Stimulated activated CD8-positive, alpha-beta memory T cell treated with anti-CD3 and anti-CD28 coated beads, Interleukin-2, amount 100 ng/mL, for 1 hour (primary cell): ENCODE measurements at places on chromosomes 11 and 22.

- no peak for DNase-seq
These were observed 2.1 kb downstream of the ADM start for GRCh38 chr11:10307022-10307399.

- no peak for DNase-seq
These were observed 25.4 kb downstream of the APIP start for GRCh38 chr11:34890812-34891211.

DNA sequence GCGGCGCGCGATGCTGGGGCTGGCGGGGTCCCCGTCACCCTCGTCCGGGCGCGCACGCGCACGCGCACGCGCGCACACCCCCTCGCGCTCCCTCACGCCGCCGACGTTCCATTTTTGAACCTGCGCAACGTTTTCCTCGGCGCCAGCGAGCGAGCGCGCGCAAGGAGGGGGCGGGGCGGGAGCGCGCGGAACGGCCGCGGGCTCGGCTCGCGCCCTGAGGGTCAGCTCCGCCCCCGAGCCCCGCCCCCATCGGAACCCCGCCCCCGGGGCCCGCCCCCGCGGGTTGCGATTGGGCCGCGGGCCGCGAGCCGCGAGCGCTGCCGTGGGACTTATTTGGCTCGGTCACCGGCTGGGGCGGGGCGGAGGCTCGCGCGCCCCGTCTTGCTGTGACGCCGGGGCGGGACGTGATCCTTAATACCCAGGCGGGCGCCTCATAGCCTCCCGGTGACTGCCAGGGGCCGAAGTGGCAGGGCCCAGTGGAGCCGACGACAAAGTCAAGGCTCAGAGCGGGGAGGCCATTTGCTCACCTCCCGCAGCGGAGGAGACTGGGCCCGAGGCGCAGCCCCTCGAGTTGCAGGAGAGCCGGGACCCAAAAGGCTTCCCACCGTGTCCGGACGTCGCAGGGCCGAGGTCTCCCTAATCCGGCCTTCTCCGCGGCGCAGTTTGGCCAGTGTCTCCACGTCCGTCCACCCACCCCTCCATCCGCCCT, at the start of gene CBX7:
CBX7 (minus strand) TSS at position 170 of the 709 bp plus-strand sequence. CDS start 236 bp downstream, outside the sequence.
- DNase-seq: peak; percentile 83

GRCh38 chr22:38317995-38318715, 922 bp upstream of the CSNK1E start:
- DNase-seq: no peak

DNA sequence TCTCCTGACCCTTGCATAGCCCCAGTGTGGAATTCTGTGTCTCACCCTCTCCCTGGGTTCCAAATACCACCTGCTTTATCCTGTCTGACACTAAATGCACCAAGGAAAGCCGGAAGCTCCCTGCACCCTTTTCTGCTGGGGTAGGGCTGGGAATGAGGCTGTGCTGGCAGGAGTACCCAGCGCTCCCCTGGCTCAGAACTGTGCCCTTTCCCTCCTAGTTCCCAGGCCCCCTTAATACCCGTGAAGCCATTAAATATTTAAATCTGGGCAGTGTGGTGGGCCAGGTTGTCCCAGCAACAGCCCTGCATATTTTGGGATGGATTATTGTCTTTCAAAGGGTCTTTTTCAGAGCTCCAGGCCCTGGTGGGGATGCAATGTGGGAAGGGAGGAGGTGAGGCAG, 63.0 kb downstream of the TP53I11 start:
- DNase-seq: no peak

GRCh38 chr11:11215944-11216343, 137.1 kb downstream of the CSNK2A3 start:
- DNase-seq: no peak

DNA sequence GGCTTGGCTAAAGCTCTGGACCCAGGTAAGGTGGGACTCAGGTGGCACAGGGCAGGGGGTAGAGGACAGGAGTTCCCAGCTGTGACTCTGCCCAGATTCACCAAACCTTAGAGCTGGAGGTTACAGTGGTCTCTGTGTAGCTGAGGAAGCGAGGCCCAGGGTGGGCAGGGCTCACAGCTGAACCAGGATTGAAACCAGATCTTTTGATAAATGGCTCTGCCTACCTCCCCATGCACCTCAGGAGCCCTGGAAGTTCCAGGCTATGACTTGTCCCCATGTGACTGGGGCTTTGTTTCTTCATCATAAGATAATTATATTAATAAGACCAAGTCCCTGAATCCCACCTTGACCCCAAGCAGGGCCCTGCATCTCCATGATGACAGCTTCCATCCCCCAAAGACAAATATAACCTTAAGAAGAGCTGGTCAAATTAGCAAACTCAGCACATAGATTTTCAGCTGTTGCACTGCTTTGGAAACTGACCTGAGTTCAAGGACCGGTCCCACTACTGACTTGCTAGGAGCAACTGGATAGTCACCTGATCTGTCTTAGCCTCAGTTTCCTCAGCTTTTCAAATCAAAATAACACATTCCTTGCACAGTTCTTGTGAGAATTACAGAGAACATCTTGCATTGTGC, 21.3 kb upstream of the TSKU start:
- no peak for DNase-seq

DNA sequence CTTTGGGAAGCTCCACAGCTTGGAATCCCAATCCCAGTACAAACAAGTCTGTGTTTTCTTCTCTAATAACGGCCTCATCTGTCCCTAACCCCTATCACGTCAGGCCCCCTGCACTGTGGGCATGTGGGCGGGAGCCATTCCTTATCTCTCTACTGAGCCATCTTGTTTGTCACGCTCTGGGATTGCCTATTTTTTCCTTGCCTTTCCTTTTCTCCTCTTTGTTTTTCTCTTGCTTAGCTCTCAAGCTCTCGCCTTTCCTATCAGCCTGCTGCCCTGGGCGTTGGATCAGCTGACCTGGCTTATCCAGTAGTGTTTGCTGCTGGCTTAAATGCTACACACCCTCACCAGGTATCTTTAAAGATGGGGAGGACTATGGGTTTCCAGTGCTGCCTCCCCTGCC, 35.8 kb downstream of the ARHGAP1 start:
- DNase-seq: no peak

DNA sequence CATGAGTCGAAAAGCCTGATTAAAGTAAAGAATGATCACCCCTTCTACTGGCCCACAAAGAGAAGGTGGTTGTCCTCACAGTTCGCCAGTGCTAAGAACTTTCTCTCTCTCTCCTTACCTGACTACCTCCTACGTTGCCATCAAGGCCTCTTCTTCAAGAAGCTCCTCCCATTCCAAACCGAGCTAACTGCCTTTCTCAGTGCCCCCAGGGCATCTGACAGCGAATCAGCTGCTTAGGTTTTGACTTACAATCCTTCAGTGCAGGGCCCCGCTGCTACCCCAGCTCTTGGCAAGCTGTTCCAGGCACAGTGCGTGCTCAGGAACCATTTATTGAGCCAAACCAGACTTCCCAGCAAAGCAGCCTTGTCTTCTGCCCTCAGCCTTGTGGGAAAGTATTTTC, 5.8 kb downstream of the VSTM5 start:
- no peak for DNase-seq

DNA sequence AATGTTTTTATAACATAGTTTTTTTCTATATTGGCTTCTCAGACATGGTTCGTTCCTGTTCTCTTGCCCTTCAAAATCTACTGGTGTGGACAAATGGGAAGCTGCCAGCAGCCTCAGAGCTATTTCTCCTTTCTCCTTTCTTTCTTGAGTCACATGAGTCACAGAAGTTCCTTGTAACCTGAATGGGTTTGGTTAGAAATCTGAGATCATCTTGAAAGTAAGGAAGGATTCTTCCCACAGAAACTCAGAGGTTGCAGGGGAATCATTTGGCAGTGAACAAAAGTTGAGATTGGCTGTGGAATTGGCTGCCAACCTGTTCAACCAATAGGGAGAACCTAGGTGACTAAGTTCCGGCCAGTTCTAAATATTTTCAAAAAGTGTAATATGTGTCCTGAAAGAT, 12.5 kb downstream of the PLET1 start:
- no peak for DNase-seq

DNA sequence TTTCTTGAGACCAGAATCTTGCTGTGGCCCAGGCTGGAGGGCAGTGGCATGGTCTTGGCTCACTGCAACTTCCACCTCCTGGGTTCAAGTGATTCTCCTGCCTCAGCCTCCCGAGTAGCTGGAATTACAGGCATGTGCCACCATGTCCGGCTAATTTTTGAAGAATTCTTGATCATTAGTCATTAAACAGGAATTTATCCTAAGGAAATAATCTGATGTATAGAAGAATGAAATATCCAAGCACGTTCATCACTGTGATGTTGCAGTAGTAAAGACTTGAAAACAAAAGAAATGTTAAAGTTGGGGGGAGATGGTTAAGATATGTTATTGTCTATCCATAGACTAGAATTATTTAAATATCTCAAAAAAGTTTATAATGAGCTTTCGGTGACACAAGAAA, 23.6 kb downstream of the CBL start:
- DNase-seq: no peak

DNA sequence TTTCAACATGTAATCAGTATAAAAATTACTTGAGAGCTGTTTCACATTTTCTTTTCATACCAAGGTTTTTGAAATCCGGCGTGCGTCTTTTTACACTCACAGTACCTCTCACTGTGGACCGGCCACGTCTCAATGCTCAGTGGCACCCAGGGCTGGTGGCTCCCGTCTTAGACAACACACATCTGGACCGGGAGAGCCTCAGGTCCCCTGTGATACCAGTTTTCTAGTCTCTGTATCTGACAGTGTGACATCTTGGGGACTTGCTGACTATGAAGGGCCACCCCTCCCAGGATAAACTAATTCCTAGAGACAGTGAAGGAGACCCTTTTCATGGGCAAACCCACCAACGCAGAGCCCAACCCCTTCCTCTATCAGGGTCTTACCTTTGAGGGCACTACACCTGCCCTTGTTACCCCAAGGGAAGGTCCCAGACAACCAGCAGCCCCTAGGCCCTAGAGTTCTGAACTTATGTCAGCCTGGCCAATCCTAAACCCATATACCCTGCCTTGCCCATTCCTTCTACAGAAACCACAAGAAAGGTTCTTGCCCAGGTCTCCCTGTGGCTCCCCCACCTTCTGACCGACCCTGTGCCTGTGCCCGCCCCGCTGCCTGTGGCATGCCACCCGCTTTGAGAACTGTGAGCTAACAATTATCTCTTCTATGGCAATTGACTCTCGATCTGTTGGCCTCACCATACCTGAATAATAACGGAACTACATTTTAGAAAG, 6.1 kb upstream of the ASCL2 start:
- no peak for DNase-seq

- no peak for DNase-seq
These were observed 266.9 kb upstream of the NARS2 start for GRCh38 chr11:78841456-78842060.

DNA sequence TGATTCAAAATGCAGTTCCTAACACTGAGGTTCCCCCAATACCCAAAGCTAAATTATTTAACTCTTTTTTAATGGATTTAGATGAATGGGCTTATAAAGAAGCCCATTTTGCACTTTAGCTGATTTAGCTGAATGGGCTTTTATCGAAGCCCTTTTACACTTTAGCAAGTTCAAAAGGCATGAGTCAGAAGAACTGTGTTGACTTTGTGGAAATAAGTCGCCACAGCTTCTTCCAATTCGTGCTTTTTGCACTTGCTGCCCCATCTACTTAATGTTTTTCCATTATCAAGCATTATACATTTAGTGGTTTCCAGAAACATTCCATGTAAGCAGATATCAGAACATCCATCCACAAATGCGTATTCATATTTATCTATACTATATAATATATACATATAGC, 20.5 kb upstream of the GRIA4 start:
- no peak for DNase-seq

GRCh38 chr11:9214765-9215164, 50.4 kb downstream of the DENND5A start:
- DNase-seq: no peak

DNA sequence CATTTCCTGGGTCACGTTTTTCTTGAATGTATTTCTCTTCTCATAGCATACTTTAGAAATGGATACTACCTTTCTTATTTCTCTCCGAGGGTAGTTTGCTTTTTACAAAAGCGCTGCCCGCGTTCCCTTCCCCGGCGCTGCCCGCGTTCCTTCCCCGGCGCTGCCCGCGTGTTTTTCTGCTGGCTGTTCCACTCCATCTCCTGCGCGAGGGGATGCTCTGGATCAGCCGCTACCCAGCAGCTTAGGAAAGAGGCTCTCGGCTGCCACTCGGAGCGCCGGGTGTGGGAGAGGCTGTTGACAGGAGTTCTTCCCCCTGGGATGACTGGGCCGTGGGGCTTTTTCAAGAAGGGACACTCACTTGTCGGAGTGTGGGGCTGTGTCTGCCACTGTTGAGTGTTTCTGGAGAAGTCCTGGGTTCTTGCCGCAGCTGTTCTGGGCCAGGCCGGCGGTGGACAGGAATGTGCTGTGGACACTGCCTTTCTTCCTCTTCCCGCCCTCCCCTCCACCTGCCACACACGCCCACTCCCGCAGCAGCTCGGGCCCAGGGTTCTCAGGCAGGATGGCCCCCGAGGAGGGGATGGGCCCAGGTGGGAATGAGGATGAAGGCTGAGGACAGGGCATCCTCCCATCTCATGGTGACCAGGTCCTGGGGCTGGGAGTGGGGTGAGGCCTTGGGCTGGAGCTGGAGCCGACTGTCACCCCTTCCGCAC, 30.6 kb downstream of the GLB1L2 start:
- no peak for DNase-seq

DNA sequence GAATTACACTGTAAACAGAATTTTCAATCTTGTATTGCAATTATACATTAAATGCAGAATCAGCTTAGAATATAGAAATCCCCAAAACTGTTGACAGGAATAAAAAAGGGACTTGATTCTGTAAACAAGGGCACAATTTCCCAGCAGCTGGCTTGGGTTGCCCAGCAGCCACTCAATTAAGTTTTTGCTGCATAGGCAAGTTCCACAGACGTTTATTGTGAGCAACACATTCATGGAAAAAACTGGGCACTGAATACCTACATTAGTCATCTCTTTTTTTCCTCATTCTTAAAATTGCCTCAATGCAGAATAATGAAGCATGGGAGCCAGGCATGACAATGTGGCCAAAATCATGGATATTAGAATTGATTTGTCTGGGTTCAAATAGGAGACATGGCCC, 421.8 kb upstream of the ANO5 start:
- DNase-seq: no peak

GRCh38 chr11:11780858-11781257, 60.9 kb upstream of the USP47 start:
- DNase-seq: no peak

DNA sequence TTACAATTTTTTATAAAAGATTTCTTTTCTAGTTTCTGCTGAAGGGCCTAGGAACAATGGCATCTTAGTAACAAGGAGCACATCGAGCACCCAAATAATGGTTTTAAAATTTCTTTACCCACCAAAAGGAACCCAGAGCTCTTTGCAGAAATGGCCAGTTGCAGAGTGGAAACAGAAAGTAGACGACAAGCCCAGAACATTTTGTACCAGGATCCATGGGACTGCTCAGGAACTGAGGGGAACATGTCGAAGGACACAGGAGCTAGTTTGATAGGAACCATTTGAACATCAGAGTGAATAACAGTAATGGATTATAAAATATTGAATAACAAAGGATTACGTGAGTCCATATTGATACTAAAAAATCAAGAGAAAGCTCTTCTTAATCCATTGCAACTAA, 17.3 kb downstream of the PANX1 start:
- no peak for DNase-seq
